Stimulated activated CD4-positive, alpha-beta T cell treated with anti-CD3 and anti-CD28 coated beads, Interleukin-1b, Interleukin-23, amount 100 ng/mL, for 24 hours (primary cell): ENCODE measurements at places on chromosomes 5 and 9.

- no peak for DNase-seq
Observed at GRCh38 chr9:17009071-17009470, 125.8 kb upstream of the CNTLN start.

- DNase-seq = no peak
Observed at GRCh38 chr5:132094393-132095076, 20.9 kb downstream of the CSF2 start.

- no peak for DNase-seq
Observed at GRCh38 chr5:31359839-31360238, 166.4 kb downstream of the CDH6 start.

- DNase-seq = no peak
Observed at GRCh38 chr5:35634326-35634725, 16.7 kb downstream of the SPEF2 start.

- DNase-seq = no peak
Observed at GRCh38 chr5:88236866-88237642, 31.6 kb downstream of the TMEM161B start.

DNA sequence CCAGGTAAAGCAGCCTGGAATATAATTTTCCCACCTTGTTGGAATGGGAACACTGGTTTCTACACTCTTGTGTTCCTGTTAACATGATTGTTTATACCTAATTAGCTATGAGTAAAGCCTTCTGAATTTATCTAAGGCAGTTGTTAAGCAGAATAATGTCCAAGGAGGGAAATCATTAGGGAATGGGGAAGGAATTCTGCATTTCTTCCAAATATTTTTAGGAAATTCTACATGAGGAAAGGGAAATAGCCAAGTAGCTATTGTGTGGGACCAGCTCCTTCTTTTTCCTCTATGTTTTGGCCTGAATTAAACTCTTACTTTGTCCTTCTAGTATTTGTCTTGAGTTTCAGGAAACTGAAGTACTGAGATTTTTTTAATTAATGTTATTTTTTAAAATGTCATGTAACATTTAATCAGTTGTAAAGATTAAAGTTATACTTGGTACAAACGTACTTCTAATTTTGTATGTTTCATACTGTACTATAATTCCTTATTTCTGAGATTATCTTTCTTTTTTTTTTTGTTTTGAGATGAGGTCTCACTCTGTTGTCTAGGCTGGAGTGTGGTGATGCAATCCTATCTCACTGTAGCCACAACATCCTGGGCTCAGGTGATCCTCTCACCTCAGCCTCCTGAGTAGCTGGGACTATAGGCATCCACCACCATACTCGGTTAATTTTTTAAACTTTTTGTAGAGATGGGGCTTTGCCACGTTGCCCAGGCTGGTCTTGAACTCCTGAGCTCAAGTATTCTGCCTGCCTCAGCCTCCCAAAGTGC lies 28.5 kb downstream of the ANKDD1B start:
- DNase-seq = no peak

DNA sequence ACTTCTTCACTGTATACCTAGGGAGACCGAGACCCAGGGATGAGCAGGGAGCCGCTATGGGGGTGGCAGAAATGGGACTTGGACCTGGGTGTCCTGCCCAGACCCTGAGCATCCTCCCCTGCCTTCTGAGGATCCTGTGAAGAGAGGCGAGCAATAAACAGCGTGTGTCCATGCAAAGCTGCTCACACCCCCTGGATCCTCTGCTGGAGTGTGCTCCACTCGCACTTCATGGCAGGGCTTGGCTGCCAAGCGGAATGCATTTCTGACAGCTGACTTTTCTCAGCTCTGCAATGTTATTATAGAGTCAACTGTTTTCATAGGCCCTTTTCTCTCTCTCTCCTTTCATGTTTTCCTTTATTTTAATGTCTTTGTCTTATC lies 31.0 kb upstream of the ALDH1B1 start:
- no peak for DNase-seq

DNA sequence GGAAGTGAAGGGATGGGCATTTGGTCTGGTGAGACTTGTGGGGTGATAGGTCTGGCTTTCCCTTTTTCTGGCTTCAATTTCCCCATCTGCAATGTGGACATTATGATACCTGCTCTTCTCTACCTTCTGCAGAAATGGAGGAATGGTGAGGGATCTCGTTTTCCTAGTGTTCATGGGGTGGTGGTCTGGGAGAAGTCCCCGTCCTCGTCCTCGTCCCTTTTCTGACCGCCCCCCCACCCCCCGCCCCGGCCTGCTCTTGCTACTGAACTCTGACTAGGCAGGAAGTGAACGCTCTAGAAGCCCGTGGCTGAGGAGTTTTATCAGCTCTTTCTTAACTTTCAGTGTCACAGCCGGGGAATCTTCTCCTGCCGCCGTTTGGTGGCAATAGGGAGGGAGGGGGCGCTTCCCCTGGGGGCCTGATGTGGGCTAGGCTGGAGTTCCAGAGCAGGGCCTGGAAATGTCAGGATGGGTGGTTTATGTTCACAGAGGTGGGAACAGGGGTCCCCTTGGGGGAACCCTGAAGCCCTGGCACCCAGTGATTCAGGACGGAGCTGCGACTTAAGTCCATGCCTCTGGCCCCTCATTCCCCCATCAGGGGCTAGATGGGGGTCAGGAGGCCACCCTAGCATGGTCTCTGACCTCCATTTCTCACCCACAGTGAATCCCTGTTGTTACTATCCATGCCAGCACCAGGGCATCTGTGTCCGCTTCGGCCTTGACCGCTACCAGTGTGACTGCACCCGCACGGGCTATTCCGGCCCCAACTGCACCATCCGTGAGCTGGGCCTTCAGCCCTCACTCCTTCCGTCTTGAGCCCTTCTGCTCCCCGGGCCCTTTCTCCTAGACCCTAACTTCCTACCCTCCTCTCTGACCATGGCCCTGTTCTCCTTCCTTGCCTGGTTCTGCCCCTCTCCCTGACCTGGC lies 6.7 kb downstream of the PTGS1 start:
- no peak for DNase-seq

DNA sequence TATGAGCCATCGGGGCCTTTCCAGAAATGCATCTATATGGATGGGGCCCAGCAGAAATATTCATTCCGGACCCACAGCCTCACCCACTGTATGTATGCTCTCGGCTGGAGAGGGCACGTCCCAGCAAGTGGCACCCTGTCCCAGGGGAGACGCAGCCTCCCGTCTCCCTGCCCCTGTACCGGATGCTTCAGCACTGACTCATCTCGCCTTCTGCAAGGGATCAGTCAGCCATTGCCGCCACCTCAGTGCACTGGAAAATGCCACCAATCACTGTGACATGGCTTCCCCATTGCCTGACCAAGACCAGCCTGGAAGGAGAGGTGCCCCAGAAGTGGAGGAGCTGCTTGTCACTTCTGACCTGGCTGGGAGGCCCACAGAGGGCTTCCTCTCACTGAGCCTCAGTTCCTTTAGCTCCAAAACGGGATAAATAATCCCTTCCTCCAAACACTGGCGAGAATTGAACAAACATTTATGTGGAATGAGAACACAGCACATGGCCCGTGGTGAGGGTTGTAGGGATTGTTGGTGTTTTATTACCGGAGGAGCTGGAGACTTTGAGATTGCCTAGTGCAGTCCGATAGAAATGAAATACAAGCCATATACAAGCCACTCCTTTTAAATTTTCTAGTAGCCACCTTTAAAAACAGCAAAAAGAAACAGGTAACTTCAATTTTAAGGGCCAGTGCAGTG lies 43.9 kb upstream of the ORM1 start:
- DNase-seq = no peak

- DNase-seq = no peak
Observed at GRCh38 chr5:118834710-118835109, 153.6 kb downstream of the DTWD2 start.

GRCh38 chr5:149413477-149414210 lies 34.6 kb upstream of the IL17B start:
- DNase-seq = no peak

DNA sequence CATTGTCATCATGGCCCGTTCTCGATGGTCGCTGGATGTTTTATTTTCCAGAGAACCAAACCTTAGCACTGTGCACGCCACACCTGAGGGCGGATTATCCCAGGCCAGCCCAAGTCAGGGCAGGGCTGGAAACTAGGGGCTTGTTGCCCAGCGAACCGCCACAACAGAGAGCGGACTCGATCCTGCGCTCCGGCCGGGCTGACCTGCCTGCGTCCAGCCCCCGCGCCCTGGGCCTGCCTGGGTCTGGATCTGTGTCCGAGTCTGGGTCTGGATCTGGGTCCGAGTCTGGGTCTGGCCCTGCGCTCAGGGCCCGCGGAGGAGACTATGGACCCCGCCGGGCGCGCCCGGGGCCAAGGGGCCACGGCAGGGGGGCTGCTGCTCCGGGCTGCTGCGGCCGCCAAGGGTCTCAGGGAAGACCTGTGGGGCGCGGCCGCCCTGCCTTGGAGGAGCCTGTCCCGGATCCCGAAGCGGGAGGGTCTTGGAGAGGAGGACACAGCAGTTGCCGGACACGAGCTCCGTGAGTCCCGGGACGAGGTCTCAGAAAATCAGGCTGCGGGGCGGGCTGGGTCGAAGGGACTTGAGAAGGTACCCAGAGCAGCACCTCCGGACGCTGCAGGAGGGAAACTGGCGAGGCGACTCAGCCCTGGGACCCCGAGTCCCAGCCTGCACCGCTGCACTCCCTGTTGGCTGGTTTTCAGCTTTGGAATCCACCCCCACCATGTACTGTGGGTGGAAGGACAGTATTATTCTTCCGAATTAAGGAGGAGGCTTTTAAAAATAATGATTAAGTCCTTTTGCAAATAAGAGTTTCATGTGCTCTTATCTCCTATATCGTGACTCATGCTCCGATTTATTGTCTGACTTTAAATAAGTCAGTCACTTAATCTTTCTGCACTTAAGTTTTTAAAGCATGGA lies at the start of gene ANKDD1B:
Gene ANKDD1B, plus strand, starts transcription at position 143 of the 915 bp plus-strand sequence. Its CDS starts 182 bp downstream, at position 325.
- DNase-seq = no peak

DNA sequence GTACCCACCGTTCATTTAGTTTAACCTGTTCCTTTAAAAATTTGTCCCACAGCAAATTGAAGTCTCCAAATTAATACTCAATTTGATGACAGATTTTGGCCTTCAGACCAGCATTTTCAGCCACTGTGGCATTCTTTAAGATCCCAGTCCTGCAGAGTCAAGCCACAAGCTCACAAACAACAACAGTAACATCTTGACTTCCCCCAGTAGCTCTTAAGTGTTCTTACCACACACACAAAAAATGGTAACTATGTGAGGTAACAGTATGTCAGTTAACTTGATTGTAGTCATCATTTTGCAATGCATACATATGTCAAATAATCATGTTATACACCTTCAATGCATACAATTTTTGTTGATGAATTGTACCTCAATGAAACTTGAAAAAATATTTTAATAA lies 247.9 kb downstream of the LURAP1L start:
- no peak for DNase-seq

GRCh38 chr5:169554251-169554650 lies 29.3 kb upstream of the SPDL1 start:
- DNase-seq = no peak

DNA sequence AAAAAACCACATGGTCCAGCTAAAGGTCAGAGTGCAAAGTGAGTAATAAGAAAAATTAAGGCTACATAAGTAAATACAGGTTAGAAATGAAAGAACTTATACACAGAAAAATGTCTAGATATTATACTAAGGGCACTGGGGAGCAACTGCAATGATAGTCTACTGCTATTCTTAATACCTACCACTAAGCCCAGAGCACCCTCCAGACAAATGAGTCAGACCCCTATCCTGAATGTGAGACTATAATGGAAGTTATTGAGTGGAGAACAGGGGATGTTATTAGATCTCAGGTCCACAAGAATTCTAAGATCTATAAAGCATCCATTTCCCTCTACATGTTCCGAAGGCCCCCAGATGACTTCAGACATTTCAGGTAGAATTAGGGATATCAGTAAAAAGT lies 438.3 kb downstream of the PRELID2 start:
- DNase-seq = no peak

DNA sequence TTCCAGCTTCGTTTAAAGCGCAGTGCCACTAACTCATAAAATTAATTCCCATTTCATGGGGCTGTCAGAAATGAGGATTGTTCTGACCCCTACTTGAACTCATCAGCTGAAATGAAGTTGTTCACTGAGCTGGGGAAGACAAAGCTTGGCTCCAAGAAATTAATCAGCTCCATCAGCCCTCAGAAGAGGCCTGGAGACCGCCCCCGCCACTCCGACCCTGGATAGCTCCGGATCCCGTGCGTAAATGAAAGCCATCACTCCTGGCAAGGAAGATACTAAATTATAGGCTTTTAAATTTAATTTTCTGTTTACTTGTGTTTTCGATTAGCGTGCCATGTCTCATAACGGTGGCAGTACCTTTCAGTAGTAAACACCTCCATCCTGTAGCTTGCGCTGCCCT lies 142.8 kb upstream of the IRX2 start:
- DNase-seq = no peak

DNA sequence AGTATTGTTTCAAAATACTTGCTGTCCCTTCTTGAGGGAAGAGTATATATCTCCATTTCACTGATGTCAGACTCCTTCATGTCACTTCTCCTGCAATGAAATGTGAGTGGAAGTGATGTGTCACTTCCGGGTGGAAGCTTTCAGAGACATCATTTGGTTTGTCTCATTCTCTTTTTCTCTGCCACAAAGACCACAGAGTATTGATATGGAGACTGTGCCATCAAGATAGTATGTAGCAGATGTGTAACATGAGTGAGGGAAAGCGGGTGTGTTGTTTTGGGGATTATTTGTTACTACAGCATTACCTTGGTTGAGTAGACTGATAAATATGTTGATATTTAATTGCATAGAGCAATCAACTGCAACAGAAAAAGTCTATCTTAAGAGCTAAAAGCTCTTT lies 169.8 kb downstream of the FBXL7 start:
- no peak for DNase-seq

GRCh38 chr9:105901514-105902109 lies 207.3 kb downstream of the TMEM38B start:
- DNase-seq = no peak

GRCh38 chr5:134463176-134463720 lies 51.6 kb upstream of the CDKN2AIPNL start:
- DNase-seq = no peak

DNA sequence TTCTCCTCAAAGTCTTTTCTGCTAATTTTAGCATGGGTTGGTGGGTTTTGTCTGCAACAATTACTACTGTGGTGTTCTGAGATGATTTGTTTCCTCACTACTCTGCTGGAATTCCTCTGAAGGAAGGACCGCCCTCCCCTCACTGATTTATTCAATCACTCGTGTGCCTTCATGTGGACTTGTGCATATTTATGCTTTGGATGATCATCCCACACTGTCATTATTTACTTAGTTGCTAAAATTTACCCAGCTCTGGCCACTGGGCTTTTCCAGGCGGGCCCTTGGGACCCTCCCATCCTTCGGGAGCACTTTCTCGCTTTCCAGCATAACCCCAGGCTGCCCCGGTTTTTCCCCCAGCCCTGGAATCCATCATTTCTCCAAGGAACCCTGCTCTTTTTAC lies 41.7 kb upstream of the NKD2 start:
- no peak for DNase-seq
